ENCODE measurements at places on chromosomes 2 and 18.

- DNase-seq, result no peak
Observed at GRCh38 chr2:170006587-170007325, 171.2 kb upstream of the MYO3B start.

DNA sequence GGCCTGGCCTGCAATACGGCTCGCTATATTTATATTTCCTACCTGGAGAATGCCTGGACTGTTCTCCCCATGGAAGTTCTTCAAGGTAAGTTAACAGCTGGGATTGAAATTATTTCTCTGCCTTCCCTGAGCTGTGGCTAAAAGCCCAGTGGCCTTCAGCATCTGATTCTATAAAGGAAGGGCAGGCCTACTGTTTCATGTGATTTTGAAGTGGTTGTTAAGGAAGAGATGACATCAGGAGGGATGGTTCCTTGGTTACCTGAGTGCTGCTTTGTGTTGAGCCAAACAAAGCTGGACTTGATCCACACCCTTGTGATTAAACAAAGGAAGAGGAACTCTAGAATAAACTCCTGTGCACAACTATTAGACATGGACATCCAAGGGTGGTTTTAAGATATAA is 61.6 kb downstream of the MFSD6 start:
- no peak for DNase-seq

DNA sequence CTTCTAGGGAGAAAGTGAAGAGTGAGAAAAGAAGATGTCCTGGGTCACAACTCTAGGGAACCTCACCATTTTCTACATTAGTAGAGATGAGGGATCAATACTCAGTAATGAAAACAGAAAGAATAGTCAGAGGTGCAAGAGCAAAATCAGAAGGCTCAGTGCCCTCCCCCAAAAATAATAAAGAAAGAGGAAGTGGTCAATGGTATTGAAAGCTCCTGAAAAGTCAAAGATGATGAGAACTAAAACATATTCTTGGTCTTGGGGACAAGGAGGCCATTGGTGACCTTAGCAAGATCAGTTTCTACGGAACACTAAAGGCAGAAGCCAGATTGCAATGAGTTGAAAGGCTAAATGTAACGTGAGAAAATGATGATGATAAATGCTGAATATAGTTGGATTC is 24.5 kb upstream of the MYO1B start:
- DNase-seq, result no peak

DNA sequence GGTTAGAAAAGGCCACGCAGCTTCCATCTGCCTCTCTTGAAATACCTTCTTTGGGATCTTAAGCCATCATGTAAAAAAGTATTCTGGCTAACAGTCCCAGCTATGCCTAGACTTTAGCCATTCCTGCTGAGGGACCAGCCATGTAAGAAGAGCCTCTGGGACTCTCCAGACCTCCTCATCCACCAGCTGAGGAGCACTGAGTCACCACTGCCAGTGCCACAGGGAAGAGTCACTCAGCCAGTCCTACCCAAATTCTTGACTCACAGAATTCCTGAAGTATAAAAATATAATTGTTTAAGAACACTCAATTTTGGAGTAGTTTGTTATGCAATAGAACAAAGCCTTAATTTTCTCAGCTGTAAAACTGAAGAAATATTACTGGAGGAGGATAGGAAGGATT is 436.7 kb downstream of the ZEB2 start:
- no peak for DNase-seq

DNA sequence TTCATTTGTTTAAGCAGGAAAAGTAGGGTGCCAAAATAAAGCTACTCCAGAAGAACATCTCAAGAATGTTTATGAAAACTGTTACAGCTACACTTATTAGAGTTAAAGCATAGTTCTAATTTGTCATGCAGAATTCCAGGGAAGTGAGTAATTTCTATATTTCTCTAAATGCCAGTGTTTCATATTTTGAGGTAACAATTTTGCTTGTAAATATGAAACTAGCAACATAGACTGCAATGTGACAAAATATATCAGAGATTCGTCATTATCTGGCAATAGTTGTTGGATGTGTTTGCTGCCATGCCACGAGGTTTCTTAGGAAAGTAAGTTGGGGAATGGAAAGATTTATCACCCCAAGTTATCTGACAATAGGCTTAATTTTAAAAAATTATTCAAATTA is 424.1 kb upstream of the ZEB2 start:
- no peak for DNase-seq

DNA sequence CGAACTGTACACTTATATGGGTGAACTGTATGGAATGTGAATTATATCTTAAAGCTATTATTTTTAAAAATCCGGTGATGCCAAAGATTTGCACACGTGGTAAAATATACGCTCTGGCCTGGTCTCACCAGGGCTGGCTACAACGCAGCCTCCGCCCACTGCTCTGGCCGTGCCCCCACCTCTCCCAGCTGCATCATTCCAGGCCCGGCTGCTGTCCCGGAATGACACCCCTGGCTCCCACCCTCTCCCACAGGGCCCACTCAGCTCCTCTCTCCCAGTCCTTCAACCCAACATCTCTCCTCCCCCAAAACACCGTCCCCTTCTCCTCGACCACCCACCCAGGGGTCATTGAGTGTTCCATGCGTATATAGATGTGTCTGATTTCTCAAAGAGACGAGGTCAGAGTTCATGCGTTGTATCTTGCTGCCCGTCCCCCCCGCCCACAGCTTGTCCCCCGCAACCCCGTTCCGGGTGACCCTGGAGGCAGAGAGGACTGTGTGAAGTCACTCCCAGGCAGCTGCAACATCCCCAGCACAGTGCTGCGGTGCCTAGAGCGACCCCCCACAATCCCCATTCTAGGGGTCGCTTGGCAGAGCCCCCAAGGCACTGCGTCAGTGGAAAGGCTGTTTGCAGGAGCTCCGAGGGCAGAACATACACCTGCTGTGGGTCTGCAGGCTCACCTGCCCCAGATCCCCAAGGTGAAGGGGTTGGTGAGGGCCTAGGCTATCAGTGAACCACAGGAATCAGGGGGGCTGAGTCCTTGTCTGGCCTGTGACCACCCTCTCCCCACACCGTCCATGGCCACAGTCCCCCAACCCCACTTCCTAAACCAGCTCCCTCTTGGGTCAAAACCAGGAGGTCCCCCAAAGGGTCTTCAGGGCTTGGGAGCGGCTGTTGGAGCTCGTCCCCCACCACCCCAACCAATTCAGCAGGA is 13.3 kb downstream of the DNMT3A start:
- DNase-seq, result no peak

- no peak for DNase-seq
Observed at GRCh38 chr2:157805519-157805918, 70.6 kb downstream of the ACVR1 start.

- DNase-seq, result no peak
Observed at GRCh38 chr2:217362710-217363109, 502.8 kb upstream of the TNP1 start.
